ENCODE measurements at places on chromosomes 3 and 15. TPM values are rescaled to one million over a fixed set of nuclear protein-coding genes. Genes with fewer than 3 reads are reported as not detected.

- H3K27ac ChIP-seq, result no peak overlapping the region
- DNase-seq, result no peak
- H3K27me3 ChIP-seq, result no peaks in the 10 kb centered on the region
- no peaks in the 10 kb centered on the region for H3K36me3 ChIP-seq
- no peaks in the 10 kb centered on the region for H3K4me1 ChIP-seq
These were observed 180.3 kb upstream of the ROBO2 start for GRCh38 chr3:76859596-76859995.

GRCh38 chr3:123410149-123410515 lies 38.8 kb downstream of the ADCY5 start:
- DNase-seq, result no peak
- H3K27ac ChIP-seq, result peak overlapping the region; percentile 55
- peaks cover 45% of the 10 kb centered on the region for H3K4me1 ChIP-seq
- H3K27me3 ChIP-seq, result no peaks in the 10 kb centered on the region

DNA sequence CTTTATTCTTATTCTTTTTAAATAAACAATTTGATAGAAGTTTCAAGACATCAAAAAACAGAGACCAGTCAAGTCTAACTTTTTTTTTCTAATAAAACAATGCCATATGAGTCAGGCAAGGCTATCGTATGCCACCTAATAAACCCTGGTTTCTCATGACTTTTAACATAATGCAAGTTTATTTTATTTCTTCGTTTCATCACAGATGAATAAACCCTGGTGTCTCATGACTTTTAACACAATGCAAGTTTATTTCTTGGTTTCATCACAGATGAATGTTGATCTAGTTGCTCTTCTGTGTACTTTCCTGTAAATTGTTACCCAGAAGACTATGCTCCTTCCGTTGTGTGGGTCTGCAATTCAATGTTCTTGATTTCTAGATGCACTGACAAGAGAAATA lies 905.4 kb downstream of the ROBO2 start:
- DNase-seq, result no peak
- H3K36me3 ChIP-seq, result no peaks in the 10 kb centered on the region
- no peaks in the 10 kb centered on the region for H3K4me1 ChIP-seq
- H3K4me3 ChIP-seq, result no peak overlapping the region
- no peaks in the 10 kb centered on the region for H3K27me3 ChIP-seq

DNA sequence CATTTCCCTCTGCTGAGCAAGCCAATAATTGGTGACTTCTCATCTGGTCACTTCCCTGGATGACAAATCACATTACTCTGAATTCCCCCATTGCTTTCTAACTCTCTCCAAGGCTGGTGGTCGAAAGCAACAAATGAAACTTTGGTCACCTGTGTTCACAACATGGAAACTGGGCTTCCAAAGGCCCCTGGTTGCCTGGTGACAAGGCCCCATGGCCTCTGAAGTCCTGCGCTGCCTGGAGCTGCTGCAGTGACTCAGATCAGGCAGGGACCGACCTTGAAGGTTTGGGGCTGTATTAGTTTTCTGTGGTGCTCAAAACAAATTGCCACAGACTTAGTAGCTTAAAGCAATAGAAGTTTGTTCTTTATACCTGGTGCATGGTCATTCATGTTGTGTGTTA lies 345.3 kb downstream of the WDR72 start:
- H3K4me1 ChIP-seq, result no peaks in the 10 kb centered on the region
- no peaks in the 10 kb centered on the region for H3K36me3 ChIP-seq
- H3K27me3 ChIP-seq, result no peaks in the 10 kb centered on the region

DNA sequence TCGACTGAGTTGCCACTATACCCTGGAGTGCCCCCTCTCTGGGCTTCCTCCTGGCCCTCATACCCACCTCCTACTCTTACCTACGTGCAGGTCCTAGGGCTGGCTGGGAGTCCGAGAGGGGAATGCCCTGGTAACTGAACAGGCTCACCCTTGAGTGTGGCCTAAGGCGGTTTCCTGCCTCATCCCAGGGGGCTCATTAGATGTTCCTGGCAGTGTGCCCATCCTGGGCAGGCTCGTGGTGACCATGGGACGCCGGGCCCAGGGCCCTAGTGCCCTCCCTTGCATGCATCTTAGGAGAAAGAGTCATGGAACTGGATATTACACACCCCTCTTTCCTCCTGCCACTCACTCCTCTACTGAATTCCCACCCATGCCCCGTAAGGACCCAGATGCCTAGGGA lies 2.8 kb downstream of the SEMA4B start:
- H3K4me3 ChIP-seq, result no peak overlapping the region
- H3K36me3 ChIP-seq, result no peaks in the 10 kb centered on the region
- peaks cover 19% of the 10 kb centered on the region for H3K4me1 ChIP-seq
- no peak for DNase-seq
- no peak overlapping the region for H3K27ac ChIP-seq

DNA sequence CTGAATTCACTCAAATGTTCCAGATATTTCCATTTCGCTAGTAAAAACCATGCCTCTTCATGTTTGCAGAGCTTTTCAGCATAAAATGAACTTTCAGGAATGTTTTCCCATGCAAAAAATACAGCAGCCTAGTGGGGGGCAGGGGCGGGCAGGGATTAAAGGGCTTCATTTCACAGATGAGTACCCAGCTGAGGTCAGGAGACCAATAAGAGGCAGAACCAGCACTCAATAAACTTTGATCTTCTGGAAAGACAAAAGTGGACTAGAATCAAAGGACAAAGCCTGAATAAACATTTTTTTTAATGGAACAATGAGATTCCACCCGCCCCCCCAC lies 8.0 kb downstream of the KLHL25 start:
- H3K27me3 ChIP-seq, result no peaks in the 10 kb centered on the region
- peak overlapping the region; percentile 3 for H3K27ac ChIP-seq
- H3K4me3 ChIP-seq, result no peak overlapping the region

The C2CD4A gene
- total RNA-seq, result not detected

The BBS4 gene
- total RNA-seq, result 30.5 TPM

DNA sequence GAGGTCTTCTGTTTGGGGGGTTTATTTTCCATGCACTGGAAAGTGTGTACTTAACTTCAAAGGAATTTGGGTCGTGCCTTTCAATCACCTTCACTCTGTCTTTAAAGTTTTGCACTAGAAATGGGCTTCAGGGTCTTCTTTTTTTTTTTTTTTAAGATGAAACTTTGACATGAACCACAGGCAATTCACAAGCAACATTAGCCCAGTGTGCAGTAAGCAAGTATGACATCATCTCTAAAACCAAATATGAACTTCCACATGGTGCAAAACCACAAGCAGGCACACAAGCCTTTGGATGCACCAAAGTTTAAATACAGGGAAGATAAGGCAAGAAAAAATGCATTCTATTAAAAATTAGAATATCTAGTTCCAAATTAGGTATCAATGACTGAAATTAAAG lies 381.9 kb downstream of the ERC2 start:
- no peaks in the 10 kb centered on the region for H3K36me3 ChIP-seq
- no peaks in the 10 kb centered on the region for H3K27me3 ChIP-seq
- no peak for DNase-seq
- H3K4me3 ChIP-seq, result no peak overlapping the region

GRCh38 chr3:52001443-52001974 lies 5.8 kb upstream of the RPL29 start:
- DNase-seq, result peak; percentile 92
- H3K36me3 ChIP-seq, result no peaks in the 10 kb centered on the region
- H3K4me1 ChIP-seq, result peaks cover 18% of the 10 kb centered on the region
- no peaks in the 10 kb centered on the region for H3K27me3 ChIP-seq

DNA sequence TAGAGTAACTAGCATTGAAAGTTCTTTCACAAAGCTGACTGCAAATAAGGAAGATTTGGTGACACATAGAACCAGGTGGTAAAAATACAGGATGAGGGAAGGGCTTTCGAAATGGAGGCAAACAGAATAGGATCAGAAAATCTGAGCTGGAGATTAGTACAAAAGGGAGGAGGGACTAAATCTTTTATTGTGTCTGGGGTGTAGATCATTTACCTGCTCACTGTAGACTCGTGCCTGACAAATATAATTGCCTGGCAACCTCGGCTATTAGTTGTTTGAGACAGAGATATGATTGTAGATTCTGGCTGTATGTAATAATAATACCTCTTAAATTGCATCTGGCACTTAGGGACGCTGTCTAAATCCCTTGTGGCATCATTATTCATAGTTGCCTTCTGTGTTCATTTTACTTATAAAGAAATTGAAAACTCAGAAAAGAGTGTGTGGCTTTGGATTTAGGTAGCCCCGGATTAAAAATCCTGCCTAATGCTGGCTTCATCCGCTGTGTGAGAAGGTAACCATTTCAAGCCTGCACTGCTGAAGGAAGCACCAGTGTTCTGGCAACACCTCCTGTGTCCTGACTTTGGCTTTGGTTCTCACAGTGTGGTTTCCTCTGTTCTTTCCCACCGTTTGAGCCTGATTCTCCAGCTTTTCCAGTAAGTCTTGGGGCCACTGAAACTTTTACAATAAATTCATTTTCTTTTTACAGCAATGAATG lies 25.0 kb upstream of the GPR160 start:
- no peaks in the 10 kb centered on the region for H3K27me3 ChIP-seq
- H3K4me3 ChIP-seq, result no peak overlapping the region
- H3K36me3 ChIP-seq, result no peaks in the 10 kb centered on the region
- no peak for DNase-seq

The LCTL gene
- not detected for total RNA-seq

The STXBP5L gene
- 0.27 TPM for total RNA-seq

- no peak for DNase-seq
- no peaks in the 10 kb centered on the region for H3K4me1 ChIP-seq
- H3K36me3 ChIP-seq, result no peaks in the 10 kb centered on the region
- H3K27ac ChIP-seq, result no peak overlapping the region
These were observed 167.0 kb upstream of the UBE2E2 start for GRCh38 chr3:23035927-23036640.

- no peak within 1 kb of the TSS for H3K27ac ChIP-seq
- no peaks in the 10 kb centered on the region for H3K4me1 ChIP-seq
- H3K27me3 ChIP-seq, result peaks cover 5% of the 10 kb centered on the region
- no peak within 1 kb of the TSS for H3K4me3 ChIP-seq
- no peaks in the 10 kb centered on the region for H3K36me3 ChIP-seq
These were observed at the start of gene ANKRD34C for GRCh38 chr15:79282371-79283251. Gene ANKRD34C (plus strand): TSS chr15:79282722. CDS start chr15:79293285, 10,563 bp downstream.

The MME gene
- 500 TPM for total RNA-seq

DNA sequence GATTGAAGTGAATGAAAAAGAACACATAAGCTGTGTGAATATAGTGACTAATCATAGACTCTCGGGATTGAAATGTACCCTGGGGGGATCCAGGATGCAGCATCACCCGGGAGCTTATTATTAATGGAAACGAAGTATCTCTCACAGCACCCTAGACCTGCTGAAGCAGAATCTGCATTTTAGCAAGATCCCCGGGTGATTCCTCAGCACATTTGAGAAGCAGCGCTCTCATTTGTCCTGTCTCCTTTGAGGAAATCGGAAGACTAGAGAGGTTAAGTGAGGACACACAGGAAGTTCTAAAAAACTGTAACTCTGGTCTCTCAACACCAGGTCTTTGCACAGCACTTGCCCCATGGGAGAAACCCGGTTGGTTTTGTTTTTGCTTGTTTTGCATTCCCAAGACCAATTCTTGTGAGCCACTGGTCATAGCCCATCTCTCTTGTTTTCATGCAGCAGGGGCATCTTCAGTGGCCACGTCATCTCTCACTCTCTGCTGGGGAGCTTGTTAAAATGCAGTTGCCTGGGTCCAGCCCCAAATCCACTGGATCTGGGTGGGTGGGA lies 30.2 kb downstream of the ZNF710 start:
- H3K4me3 ChIP-seq, result no peak overlapping the region
- peaks cover 21% of the 10 kb centered on the region for H3K4me1 ChIP-seq
- peak; percentile 31 for DNase-seq
- no peaks in the 10 kb centered on the region for H3K27me3 ChIP-seq
- H3K27ac ChIP-seq, result peak overlapping the region; percentile 27

DNA sequence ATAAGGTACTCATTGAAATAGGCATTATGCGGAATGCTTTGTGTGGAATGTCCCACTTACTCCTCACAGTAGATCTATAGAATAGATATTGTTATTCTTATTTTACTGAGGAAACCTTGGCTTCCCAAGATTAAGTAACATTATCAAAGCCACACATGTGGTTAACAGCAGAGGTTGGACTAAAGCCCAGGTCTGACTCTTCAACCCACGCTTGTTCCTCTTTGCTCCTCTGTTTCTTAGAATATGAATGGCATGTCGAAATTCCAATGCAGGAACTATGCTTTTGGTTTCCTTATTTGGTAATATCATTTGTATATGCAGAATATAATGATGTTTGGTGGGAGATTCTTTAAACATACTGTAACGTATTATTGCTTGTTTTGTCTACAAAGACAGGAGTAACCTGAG lies 818.8 kb upstream of the LMCD1 start:
- H3K4me3 ChIP-seq, result no peak overlapping the region
- DNase-seq, result no peak
- H3K27me3 ChIP-seq, result no peaks in the 10 kb centered on the region
- H3K36me3 ChIP-seq, result no peaks in the 10 kb centered on the region

DNA sequence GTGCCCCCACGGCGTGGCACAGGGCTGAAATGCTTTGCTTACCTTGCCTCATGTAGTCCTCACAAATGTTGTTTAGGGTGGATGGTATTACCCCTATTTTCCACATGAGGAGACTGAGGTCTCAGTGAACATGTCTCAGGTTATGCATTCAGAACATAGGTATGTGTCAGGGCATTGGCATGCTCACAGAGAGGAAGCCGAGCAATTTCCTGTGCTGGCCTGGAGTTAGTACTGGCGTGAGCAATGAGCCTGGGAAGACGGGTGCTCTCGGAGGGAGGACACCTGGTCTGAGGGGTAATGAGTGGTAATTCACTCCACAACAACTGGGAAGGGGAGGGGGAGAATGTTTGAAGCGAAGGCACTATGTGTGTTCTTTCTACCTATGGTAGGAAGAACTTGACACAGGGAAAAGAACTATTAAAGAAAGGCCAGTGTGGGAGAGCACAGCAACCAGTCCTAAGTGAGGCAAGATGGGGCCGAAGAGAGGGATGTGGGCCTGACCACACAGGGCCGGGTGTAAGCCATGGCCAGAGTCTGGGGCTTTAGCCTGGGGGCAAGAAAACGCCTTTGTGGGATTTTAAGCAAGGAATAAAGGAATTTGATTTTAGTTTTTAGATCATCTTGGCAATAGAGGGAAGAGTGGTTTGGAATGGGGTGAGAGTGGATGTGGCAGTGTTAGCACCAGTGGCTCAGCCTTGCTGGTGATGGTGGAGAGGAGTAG lies 4.9 kb upstream of the FAM131A start:
- no peak overlapping the region for H3K4me3 ChIP-seq
- peaks cover 3% of the 10 kb centered on the region for H3K4me1 ChIP-seq
- no peak for DNase-seq
- peaks cover 79% of the 10 kb centered on the region for H3K36me3 ChIP-seq
- H3K27me3 ChIP-seq, result no peaks in the 10 kb centered on the region
- H3K27ac ChIP-seq, result no peak overlapping the region

The SEMA3G gene
- 18.8 TPM for total RNA-seq

The RASA2 gene
- total RNA-seq, result 38.2 TPM

Data from Peyer's patch (tissue), 4 donors.